ENCODE measurements at places on chromosomes 13 and 19. TPM values are rescaled to one million over a fixed set of nuclear protein-coding genes. Genes with fewer than 3 reads are reported as not detected.

The LGI4 gene
- total RNA-seq: 0.50 TPM

The GJB6 gene
- total RNA-seq: 1.9 TPM

The F10 gene
- total RNA-seq: not detected

DNA sequence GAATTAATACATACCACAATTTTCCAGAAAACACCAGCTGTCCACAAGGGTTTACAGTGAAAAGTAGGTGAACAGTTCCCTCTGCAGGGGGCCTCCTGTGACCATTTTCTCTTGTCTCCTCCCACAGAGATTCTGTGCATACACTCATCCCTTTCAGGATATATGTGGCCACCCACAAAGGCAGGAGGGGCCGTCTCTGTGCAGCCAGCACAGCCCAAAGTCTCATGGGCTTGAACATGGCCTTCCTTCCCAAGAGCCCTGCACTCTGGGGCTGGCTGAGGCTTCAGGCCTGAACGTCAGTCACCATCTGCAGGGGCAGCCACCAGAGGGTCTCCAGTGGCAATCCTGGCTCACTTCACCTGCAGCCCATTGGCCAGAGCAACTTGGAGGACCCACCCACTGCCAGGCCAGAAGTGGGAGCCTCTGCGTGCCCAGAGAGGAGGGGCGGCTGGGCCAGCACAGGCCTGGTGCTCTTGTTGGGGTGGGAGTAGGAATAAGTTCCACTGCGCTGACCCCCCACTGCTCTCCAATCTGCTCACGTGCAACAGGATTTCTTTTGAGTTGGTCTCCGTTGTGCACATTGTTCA is 25.1 kb downstream of the TMEM161A start:
- peak; percentile 12 for DNase-seq

DNA sequence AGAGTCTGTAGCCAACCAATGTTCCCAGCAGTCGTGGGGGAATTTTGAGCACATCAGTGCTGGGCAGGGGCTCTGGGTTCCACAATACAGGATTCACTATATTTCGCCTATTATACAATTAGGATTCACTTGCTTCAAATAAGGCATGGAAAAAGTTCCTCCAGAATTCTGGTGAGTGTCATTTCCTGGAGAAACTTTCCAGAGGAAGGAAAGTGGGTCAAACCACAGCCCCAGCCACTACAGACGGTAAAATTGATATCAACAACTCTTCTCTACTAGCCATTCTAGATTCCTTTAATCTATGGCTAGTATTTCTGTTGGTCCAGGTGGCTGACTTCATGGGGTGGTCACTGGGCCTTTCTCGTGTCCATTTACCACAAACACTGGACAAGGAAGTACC is 10.5 kb downstream of the MYCBP2 start:
- no peak for DNase-seq

Measured in activated CD4-positive, alpha-beta memory T cell treated with anti-CD3 and anti-CD28 coated beads for 36 hours (primary cell).